ENCODE measurements at places on chromosomes 5 and 9. TPM values are rescaled to one million over a fixed set of nuclear protein-coding genes. Genes with fewer than 3 reads are reported as not detected.

Gene JADE2
- 5.8 TPM for total RNA-seq

Gene IRX4
- total RNA-seq: not detected

Gene RASGRF2
- total RNA-seq: 13.4 TPM

Gene PLCXD3
- 23.5 TPM for total RNA-seq

Gene PCDHGB6
- total RNA-seq: 17.8 TPM

Gene SOHLH1
- total RNA-seq: not detected

Gene SLC34A1
- not detected for total RNA-seq

Gene LHX6
- 22.1 TPM for total RNA-seq

Gene KIF27
- total RNA-seq: 17.5 TPM

Gene SYNPO
- 6.0 TPM for total RNA-seq

Gene NEUROG1
- total RNA-seq: not detected

Gene RMI1
- total RNA-seq: 17.8 TPM

Gene PTGDS
- total RNA-seq: 93.2 TPM

Gene DOK3
- total RNA-seq: 4.4 TPM

Gene PTGS1
- 1.4 TPM for total RNA-seq

Gene GPX8
- total RNA-seq: 4.2 TPM

Gene TICAM2
- total RNA-seq: 2.8 TPM

Gene UQCRQ
- total RNA-seq: 90.7 TPM

Gene TOR4A
- 0.92 TPM for total RNA-seq

Gene CNTFR
- total RNA-seq: 17.5 TPM

Gene SNX18
- 22.6 TPM for total RNA-seq

Gene MROH2B
- not detected for total RNA-seq

Gene SYK
- 4.2 TPM for total RNA-seq

Gene CARTPT
- total RNA-seq: 2.3 TPM

Gene PRRT1B
- not detected for total RNA-seq

Gene FOXD4L5
- 0.46 TPM for total RNA-seq

Gene NTNG2
- total RNA-seq: 15.5 TPM

Gene ACER2
- 7.4 TPM for total RNA-seq

Gene C5orf58
- not detected for total RNA-seq

Gene CATSPER3
- 0.23 TPM for total RNA-seq

Gene MYMK
- not detected for total RNA-seq

Gene ZNF454
- 10.6 TPM for total RNA-seq

Gene AHRR
- 1.6 TPM for total RNA-seq

Gene IL33
- total RNA-seq: 17.5 TPM

Gene PIP5KL1
- total RNA-seq: 11.5 TPM

Gene ANKRD31
- 1.2 TPM for total RNA-seq

Gene ERBIN
- total RNA-seq: 111 TPM

Gene SLCO6A1
- not detected for total RNA-seq

Gene ROPN1L
- 12.0 TPM for total RNA-seq

Gene TOMM5
- 78.2 TPM for total RNA-seq

Gene FBP2
- 0.23 TPM for total RNA-seq

Gene NRARP
- 5.8 TPM for total RNA-seq

Gene OTP
- total RNA-seq: 3.2 TPM

Gene SCGB3A2
- not detected for total RNA-seq

Gene NUDT12
- 33.0 TPM for total RNA-seq

Gene LRRC8A
- total RNA-seq: 30.9 TPM

Gene IL5
- total RNA-seq: not detected

Gene PAPPA
- total RNA-seq: 1.8 TPM

Gene GBA2
- total RNA-seq: 60.7 TPM
